ENCODE measurements at places on chromosomes 6 and 20. TPM values are rescaled to one million over a fixed set of nuclear protein-coding genes. Genes with fewer than 3 reads are reported as not detected.
A peak's percentile ranks its signal among the peaks of the same experiment; 100 is the strongest.

DNA sequence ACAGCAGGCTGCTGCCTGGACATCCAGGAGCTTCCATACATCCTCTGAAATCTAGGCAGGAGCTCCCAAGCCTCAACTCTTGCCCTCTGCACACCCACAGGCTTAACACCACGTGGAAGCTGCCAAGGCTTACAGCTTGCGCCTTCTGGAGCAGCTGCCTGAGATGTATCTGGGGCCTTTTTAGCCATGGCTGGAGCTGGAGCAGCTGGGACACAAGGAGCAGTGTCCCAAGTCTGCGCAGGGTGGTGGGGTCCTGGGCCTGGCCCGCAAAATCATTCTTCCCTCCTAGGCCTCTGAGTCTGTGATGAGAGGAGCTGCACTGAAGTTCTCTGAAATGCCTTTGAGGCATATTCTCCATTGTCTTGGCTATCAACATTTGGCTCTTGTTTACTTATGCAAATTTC lies 255.0 kb downstream of the DLL1 start:
- H3K27me3 ChIP-seq = no peaks in the 10 kb centered on the region
- peaks cover 13% of the 10 kb centered on the region for H3K4me1 ChIP-seq
- no peak overlapping the region for H3K27ac ChIP-seq
- no peaks in the 10 kb centered on the region for H3K36me3 ChIP-seq

- peaks cover 3% of the 10 kb centered on the region for H3K27me3 ChIP-seq
- no peak overlapping the region for H3K4me3 ChIP-seq
- H3K27ac ChIP-seq = no peak overlapping the region
- H3K36me3 ChIP-seq = no peaks in the 10 kb centered on the region
- H3K4me1 ChIP-seq = no peaks in the 10 kb centered on the region
These were observed 191.3 kb downstream of the MTFR2 start for GRCh38 chr6:136058852-136059251.

Gene NUS1
- 29.0 TPM for polyA plus RNA-seq

DNA sequence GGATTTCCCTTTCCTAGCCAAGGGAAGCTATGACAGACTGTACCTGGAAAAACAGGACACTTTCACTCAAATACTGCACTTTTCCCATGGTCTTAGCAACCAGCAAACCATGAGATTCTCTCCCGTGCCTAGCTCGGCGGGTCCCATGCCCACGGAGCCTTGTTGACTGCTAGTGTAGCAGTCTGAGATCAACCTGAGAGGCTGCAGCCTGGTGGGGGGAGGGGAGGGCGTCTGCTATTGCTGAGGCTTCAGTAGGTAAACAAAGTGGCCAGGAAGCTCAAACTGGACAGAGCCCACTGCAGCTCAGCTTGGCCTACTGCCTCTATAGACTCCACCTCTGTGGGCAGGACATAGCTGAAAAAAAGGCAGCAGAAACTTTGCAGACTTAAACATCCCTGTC lies 61.8 kb downstream of the EPM2A start:
- no peak for DNase-seq
- H3K4me3 ChIP-seq = no peak overlapping the region
- H3K27ac ChIP-seq = no peak overlapping the region
- H3K4me1 ChIP-seq = peaks cover 16% of the 10 kb centered on the region
- no peaks in the 10 kb centered on the region for H3K27me3 ChIP-seq

DNA sequence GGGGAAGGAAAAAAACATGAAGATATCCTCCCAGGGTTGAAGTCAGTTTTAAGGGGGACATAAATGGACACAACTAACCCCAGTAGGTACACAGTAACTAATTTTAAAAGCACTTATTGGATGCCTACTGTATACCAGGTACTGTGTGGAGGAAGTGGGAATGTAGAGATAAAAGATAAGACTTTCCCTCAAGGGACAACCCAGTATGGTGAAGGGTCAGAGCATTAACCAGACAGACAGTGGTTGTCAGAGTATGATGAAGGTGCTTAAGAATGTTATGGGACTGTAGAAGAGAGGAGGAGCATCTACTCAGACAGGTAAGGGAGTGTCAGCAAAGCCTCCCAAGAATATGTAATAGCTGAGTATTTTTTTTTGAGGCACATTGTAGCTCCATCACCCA lies 906 bp downstream of the ABCF1 start:
- no peaks in the 10 kb centered on the region for H3K27me3 ChIP-seq
- H3K27ac ChIP-seq = peak overlapping the region; percentile 97
- H3K4me3 ChIP-seq = peak overlapping the region; percentile 87
- peaks cover 19% of the 10 kb centered on the region for H3K4me1 ChIP-seq
- DNase-seq = peak; percentile 38

DNA sequence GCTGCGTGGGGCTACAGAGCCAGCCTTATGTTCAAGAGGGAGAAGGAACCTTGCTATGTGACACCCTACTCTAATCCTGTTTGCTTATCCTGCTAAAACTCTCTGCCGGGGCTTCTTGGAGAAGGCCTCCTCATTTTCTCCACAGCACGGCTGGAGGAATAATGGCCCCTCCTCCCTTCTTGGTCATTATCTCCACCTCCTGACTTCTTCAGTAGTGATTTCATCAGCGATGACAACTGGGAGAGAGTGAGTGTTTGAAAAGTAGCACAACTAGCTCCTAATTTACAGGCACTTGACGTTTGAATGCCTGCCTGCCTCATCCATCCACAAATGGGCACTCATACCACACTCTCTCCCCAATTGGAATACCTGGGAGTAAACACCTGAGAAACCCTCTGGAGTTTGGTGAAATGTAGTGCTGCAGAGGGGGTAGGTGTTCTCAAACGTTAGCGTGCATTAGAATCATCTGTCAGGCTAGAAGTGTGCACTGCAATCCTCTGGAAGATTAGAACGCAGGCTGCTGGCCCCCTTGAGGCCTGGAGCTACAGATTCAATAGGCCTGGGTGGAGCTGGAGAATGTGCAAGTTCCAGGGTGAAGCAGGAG lies 148.5 kb downstream of the FOXC1 start:
- DNase-seq = no peak
- H3K36me3 ChIP-seq = no peaks in the 10 kb centered on the region
